ENCODE measurements at places on chromosomes 1 and 21.

- H3K36me3 ChIP-seq, result no peaks in the 10 kb centered on the region
- no peaks in the 10 kb centered on the region for H3K27me3 ChIP-seq
- H3K27ac ChIP-seq, result no peak overlapping the region
- DNase-seq, result no peak
- no peak overlapping the region for H3K4me3 ChIP-seq
- H3K4me1 ChIP-seq, result no peaks in the 10 kb centered on the region
These were observed 39.1 kb upstream of the NHLH2 start for GRCh38 chr1:115879977-115880376.

GRCh38 chr1:114610546-114611245, 29.3 kb upstream of the BCAS2 start:
- no peaks in the 10 kb centered on the region for H3K4me1 ChIP-seq
- H3K4me3 ChIP-seq, result no peak overlapping the region
- no peaks in the 10 kb centered on the region for H3K36me3 ChIP-seq
- DNase-seq, result no peak
- H3K27ac ChIP-seq, result no peak overlapping the region

GRCh38 chr1:228420968-228421826, 4.5 kb upstream of the TRIM17 start:
- H3K4me3 ChIP-seq, result no peak overlapping the region
- H3K36me3 ChIP-seq, result no peaks in the 10 kb centered on the region
- DNase-seq, result no peak
- H3K27ac ChIP-seq, result no peak overlapping the region
- H3K4me1 ChIP-seq, result peaks cover 10% of the 10 kb centered on the region

GRCh38 chr1:170959385-170959784, 24.1 kb downstream of the MROH9 start:
- no peak for DNase-seq
- H3K4me3 ChIP-seq, result no peak overlapping the region
- no peaks in the 10 kb centered on the region for H3K27me3 ChIP-seq
- H3K4me1 ChIP-seq, result no peaks in the 10 kb centered on the region

- DNase-seq, result no peak
- H3K27ac ChIP-seq, result no peak overlapping the region
- peaks cover 7% of the 10 kb centered on the region for H3K4me1 ChIP-seq
- no peaks in the 10 kb centered on the region for H3K27me3 ChIP-seq
- H3K36me3 ChIP-seq, result peaks cover 6% of the 10 kb centered on the region
These were observed 28.1 kb downstream of the A3GALT2 start for GRCh38 chr1:33292726-33293340.

- peaks cover 25% of the 10 kb centered on the region for H3K36me3 ChIP-seq
- no peak for DNase-seq
- peaks cover 6% of the 10 kb centered on the region for H3K4me1 ChIP-seq
- H3K4me3 ChIP-seq, result no peak overlapping the region
These were observed 26.7 kb downstream of the SLC37A1 start for GRCh38 chr21:42540396-42540795.

DNA sequence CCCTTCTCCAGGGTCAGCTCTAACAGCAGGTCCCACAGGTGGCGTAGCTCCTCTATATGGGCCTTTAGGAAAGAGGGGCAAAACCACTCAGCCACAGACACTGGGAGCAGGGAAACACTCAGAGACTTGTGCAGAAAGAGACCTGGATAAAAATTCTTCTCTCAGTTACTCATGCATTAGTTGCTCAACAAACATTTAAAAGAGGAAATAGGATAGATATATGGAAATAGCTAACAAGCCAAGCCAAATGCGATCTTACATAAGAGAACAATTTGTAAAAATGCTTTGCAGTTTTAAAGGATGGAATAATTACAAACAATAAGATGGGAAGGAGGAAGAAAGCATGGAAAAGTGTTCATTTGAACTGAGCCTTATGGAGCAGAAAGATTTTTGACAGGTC, 4.9 kb downstream of the SPTA1 start:
- no peak overlapping the region for H3K27ac ChIP-seq
- H3K36me3 ChIP-seq, result no peaks in the 10 kb centered on the region
- no peak overlapping the region for H3K4me3 ChIP-seq
- no peak for DNase-seq
- H3K4me1 ChIP-seq, result no peaks in the 10 kb centered on the region

- H3K4me1 ChIP-seq, result peaks cover 31% of the 10 kb centered on the region
- H3K27ac ChIP-seq, result no peak overlapping the region
- no peaks in the 10 kb centered on the region for H3K27me3 ChIP-seq
These were observed 3.4 kb downstream of the ZCCHC17 start for GRCh38 chr1:31300193-31300592.

GRCh38 chr1:59568158-59568935, 246.4 kb upstream of the HOOK1 start:
- no peaks in the 10 kb centered on the region for H3K27me3 ChIP-seq
- no peaks in the 10 kb centered on the region for H3K36me3 ChIP-seq
- H3K4me1 ChIP-seq, result peaks cover 31% of the 10 kb centered on the region

DNA sequence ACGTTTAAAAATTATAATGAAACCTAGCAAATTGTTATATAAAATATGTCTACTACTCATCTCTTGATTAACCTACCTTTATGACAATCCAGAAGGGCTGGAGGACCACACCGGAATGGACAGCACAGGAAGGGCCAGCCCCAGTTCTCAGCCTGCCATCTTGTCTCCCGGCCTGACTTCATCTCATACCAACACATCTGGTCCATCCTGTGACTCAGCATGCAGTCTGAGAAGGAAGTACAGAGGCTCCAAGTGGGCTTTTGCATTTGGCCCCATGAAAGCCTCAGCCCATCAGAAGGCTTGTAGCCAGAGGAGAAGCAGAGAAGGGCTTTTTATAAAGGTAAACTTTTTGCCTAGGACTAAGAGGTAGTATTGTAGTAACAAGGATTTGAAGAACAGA, 436.6 kb downstream of the MRPL39 start:
- no peaks in the 10 kb centered on the region for H3K36me3 ChIP-seq
- no peaks in the 10 kb centered on the region for H3K27me3 ChIP-seq
- H3K27ac ChIP-seq, result no peak overlapping the region
- H3K4me1 ChIP-seq, result no peaks in the 10 kb centered on the region
- no peak for DNase-seq
- H3K4me3 ChIP-seq, result no peak overlapping the region

- no peaks in the 10 kb centered on the region for H3K27me3 ChIP-seq
- H3K27ac ChIP-seq, result no peak overlapping the region
- no peak for DNase-seq
- H3K4me3 ChIP-seq, result no peak overlapping the region
- H3K36me3 ChIP-seq, result no peaks in the 10 kb centered on the region
These were observed 35.5 kb upstream of the PRDM2 start for GRCh38 chr1:13664451-13664850.

DNA sequence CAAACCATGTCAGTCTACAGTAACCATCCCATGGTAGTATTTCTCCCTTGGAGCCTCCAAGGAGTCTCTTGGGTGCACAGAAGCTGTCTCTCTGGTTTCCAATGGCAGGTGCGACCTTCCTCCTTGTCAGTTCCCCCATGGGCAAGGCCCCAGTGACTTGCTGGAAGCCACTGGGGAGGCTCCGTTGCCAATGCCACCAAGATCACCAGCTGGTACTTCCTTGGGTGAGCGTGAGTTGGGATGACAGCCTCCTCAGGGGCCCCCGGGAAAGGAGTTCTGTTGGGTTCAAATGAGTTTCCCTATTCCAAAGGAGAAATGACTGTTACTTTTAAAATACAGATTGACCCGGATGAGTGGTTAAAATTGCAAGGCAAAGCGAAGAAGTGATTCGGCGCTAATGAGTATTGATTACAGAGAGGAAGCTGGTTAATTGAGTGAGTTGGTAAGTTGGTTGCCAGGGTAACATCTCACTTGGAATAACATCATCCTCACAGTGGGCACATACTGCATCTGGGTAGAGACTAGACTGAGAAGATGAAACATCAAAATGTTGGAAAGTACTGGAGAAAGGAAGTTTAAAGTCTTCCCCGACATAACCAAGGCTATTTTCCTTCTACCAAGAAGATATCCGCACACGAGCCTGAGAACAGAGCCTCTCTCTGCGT, 53.0 kb upstream of the LAPTM5 start:
- no peak overlapping the region for H3K4me3 ChIP-seq
- no peaks in the 10 kb centered on the region for H3K36me3 ChIP-seq
- peaks cover 21% of the 10 kb centered on the region for H3K27me3 ChIP-seq
- DNase-seq, result no peak
- no peaks in the 10 kb centered on the region for H3K4me1 ChIP-seq

DNA sequence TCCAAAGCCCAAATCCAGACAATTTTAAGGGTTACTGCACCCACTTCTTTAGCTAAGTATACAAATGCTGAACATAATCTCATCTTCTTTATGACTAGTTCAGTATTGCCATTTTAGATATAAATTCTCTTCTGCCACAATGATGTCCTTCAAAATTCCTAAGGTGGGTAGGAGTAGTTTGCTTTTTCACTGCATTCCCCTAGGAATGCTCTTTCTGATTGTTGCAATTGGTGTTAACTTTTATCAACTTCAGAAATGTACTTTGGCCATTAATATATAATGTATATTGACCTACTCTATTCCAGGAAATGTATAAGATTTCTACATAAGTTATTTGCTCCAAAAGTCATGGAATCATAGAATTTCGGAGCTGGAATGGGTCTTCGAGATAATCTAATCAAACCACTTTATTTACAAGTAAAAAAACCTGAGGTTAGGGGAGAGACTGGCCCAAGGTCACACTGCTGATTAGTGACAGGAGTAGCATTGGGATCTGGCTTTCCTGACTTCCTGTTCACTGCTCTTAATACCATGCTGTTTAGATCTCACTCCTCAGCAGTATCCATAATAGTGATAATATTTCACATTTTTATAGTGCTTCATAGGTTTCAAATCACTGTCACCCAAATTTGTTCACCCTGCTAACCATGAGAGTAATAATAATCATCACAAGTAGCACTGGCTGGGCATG, 46.4 kb upstream of the RASAL2 start:
- no peaks in the 10 kb centered on the region for H3K4me1 ChIP-seq
- H3K27me3 ChIP-seq, result no peaks in the 10 kb centered on the region
- no peak overlapping the region for H3K4me3 ChIP-seq
- DNase-seq, result no peak

GRCh38 chr1:77484926-77485325, 197.5 kb downstream of the ZZZ3 start:
- H3K4me1 ChIP-seq, result no peaks in the 10 kb centered on the region
- no peaks in the 10 kb centered on the region for H3K27me3 ChIP-seq
- H3K4me3 ChIP-seq, result no peak overlapping the region
- no peak for DNase-seq

DNA sequence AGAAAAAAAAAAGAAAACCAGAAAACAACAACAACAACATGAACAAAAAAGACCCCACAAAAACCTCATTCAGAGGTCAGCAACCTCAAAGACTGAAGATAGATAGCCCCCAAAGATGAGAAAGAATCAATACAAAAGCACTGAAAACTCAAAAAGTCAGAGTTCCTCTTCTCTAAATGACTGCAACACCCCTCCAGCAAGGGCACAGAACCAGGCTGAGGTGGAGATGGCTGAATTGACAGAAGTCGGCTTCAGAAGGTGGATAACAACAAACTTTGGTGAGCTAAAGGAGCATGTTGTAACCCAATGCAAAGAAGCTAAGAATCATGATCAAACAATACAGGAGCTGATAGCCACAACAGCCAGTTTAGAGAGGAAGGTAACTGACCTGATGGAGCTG, 17.0 kb downstream of the RAB3GAP2 start:
- DNase-seq, result no peak
- no peaks in the 10 kb centered on the region for H3K4me1 ChIP-seq
- H3K36me3 ChIP-seq, result peaks cover 9% of the 10 kb centered on the region
- H3K27ac ChIP-seq, result no peak overlapping the region

- H3K36me3 ChIP-seq, result no peaks in the 10 kb centered on the region
- DNase-seq, result no peak
- no peaks in the 10 kb centered on the region for H3K27me3 ChIP-seq
These were observed 560.2 kb downstream of the SMYD3 start for GRCh38 chr1:245946905-245947304.

Measured in CD4-positive, alpha-beta memory T cell (primary cell).